ENCODE measurements at places on chromosomes 11 and 22.

GRCh38 chr11:117185736-117186430 is 7.3 kb downstream of the SIDT2 start:
- no peak for DNase-seq

DNA sequence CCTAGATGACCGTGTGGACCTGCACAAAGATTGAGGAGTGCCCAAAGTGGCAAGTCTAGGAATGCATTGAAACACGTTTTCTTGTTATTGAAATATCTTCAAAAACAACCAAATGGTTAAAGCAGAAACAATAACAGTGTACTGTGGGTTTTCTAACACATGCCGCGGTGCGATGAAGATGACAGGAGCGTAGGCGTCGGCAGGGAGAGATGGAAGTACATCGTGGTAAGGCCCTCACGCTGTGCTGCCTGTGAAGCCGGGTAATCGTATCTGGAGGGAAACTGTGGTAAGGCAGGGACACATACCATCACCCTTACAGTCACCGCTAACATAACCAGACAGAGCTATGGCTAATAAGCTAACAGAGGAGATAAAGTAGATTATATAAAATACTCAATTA is 261.4 kb downstream of the TBC1D22A start:
- no peak for DNase-seq

DNA sequence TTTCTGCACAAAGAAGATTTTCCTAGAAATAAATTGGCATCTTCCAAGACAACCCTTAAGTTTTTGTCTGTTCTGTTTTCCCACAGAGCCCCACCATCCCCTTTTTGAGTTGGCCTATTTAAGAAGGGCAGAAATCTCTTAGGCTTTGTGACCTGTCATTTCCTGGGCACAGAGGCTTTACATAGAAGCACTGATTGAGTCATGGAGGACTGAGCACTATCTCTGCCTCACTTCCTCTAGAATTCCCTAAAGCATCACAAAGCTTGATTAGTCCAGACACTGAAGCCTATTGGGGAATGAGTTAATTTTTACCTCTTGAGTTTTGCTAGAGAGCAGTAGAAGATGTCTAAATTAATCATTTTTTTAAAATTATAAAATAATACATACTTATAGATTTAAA is 25.4 kb downstream of the TRIM44 start:
- DNase-seq = no peak

GRCh38 chr22:47783433-47784366 is 1021.2 kb downstream of the TBC1D22A start:
- DNase-seq = no peak

GRCh38 chr11:123683428-123684170 is 29.2 kb upstream of the SCN3B start:
- DNase-seq = no peak

DNA sequence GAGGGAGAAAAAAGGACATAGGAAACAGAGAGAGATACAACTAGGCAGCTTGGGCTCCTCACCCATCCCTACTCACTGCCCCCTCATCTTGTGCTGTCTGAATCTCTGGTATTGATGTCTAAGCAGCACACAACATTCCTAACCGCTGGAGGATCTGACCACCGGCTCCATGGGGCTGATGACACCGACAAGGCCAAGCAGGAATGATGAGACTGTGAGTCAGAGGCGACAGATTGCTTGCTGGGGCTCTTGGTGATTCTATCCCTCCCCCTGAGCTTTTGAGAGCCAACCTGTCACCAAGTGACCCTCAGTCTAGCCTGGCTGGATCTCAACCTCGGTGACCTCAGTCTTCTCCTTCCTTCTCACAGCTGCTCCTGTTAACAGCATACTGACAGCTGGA is 13.8 kb downstream of the PAMR1 start:
- no peak for DNase-seq

GRCh38 chr11:131408025-131408640 is 37.7 kb downstream of the NTM start:
- no peak for DNase-seq

- no peak for DNase-seq
Observed at GRCh38 chr11:107719557-107720302, 7.9 kb upstream of the SLN start.
